ENCODE measurements at places on chromosomes 13 and 19.

DNA sequence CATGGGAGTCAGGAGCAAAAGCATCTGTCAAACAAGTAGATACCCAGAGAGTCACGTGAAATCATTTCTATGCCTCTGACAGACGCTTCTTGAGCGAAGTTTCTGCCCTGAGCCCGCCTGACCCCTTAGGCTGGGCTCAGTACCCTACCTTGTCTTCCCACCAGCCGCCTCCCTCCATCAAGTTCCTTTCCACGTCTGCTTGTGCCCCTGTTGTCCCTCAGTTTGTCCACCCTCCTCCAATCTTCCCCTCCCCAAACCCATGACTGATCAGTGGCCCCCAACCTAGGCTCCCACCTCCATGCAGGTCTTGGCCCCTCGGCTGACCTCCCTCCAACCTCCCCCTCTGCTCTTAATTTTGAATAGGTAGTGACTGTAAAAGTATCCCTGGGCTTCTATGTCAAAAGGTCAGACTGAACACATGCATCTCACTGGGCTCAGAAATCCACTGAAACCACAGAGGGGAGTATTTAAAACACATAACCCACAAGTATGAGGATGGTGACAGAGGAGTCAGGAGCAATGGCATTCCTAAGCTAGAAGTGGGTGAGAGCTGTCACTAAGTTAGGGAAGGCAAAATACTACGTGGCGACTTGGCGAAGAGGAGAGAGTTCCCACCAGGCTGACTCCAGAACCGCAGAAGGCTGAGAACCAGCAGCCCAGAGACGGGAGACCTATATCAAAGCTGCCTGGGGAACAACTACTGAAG is 1.7 kb upstream of the ZNF446 start:
- no peak for DNase-seq

DNA sequence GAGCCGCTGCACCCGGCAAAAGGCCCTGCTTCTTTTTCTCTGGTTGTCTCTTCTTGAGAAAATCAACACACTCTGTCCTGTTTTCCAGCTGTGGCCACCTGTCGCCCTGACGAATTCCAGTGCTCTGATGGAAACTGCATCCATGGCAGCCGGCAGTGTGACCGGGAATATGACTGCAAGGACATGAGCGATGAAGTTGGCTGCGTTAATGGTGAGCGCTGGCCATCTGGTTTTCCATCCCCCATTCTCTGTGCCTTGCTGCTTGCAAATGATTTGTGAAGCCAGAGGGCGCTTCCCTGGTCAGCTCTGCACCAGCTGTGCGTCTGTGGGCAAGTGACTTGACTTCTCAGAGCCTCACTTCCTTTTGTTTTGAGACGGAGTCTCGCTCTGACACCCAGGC is 17.2 kb downstream of the LDLR start:
- no peak for DNase-seq

GRCh38 chr19:52494518-52494917 is 33.0 kb upstream of the ZNF808 start:
- DNase-seq: no peak

- DNase-seq: no peak
These were observed 41.2 kb downstream of the STK24 start for GRCh38 chr13:98535501-98536354.

- no peak for DNase-seq
These were observed 115.1 kb upstream of the LSM14A start for GRCh38 chr19:34057155-34057554.

DNA sequence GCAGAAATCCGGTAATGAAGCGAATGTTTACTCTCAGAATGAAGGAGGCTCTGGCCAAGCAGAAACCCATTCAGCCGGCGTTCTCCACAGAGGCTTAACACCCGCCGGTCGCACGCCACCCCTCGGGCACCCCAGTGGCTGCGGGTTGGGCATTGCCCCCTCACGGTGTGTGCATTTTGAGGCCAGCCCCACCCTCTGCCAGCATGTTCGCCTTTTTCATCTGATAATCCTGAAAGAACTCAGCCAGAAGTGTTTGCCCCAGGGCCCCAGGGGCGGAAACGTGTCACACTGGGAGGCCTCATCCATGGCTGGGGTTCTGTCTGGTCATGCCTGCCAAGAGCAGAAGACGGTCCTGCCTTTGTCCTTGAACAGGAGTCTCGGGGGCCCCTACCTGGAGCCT is 34.2 kb downstream of the COMP start:
- DNase-seq: no peak

DNA sequence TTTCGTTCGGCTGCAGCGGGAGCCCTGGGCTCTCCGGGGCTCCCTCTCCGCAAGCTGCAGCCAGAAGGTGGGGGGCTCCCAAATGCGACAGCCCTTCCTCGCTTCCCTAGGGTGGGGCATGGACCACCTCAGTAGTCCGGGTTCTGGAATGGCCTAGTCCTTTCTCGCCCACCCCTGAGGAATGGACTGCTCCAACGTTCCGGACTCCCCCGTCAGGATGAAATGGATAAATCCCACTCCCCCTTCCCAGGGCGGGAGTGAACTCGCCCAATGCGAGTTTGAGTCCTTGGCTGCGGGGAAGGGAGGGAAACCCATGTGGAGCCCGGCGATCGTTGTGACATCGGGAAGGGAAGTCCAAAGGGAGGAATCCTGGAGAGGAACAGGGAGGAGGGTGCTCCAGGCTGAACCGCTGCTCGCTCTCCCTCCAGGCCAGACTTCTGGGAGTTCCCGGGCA is 5.5 kb downstream of the HRC start:
- peak; percentile 43 for DNase-seq

DNA sequence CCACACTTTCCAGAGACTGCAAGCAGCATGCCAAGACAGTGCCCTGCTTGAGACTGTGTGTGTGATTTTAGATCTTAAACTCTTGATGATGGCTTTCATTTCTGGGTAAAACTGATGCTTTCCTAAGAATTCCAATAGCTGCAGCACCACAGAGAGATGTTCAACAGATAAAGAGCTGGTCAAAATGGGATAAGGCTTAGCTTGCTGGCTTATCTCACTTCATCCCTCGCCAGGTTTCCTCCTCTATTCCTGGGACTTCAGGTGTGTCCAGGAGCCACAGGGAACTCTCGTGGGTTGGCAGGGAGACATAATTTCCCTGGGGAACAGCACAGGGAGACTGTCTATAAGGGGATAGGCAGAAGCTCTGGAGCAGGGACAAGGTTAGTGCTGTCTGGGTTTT is 137.3 kb downstream of the KCTD15 start:
- DNase-seq: no peak

GRCh38 chr13:45406421-45406820 is 11.8 kb downstream of the SLC25A30 start:
- peak; percentile 37 for DNase-seq

GRCh38 chr13:68304286-68304893 is 1074.3 kb upstream of the PCDH9 start:
- no peak for DNase-seq

- DNase-seq: peak; percentile 63
These were observed 110.1 kb upstream of the RXFP2 start for GRCh38 chr13:31629085-31629780.

- DNase-seq: no peak
These were observed 32.6 kb downstream of the VWA8 start for GRCh38 chr13:41928323-41928722.

DNA sequence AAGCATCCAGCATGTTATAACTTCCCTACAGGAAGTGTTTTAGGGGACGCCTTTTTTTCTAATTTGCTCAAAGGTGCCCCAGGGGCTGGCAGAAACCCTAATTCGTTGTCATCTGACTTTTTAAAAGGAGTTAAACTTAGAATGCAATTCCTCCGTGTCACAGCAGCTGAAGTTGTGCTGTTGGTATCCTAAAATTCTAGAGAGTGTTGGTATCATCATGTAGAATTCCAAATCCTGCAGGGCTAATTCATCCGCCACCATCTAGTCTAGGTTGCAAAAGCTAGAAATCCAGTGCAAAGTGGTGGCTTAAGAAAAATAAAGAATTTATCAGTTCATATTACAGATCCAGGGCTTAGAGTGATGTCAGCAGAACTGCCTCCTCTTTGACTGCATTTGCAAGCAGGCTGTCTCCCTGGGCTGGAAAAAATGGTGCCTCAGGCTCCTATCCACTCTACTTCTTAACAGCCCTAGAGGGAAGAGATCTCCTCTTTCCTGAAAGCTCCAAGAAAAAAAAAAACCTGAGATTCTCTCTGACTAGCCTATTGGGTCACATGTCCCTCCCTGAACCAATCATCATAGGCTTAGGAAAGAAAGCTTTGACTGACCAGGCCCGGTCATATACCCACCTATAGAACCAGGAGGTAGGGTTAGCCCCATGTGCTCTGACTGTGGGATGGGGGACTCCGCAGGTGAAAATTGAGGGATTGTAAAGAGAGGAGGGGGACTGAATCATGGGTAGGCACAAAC is 73.0 kb downstream of the MAP4K1 start:
- no peak for DNase-seq

DNA sequence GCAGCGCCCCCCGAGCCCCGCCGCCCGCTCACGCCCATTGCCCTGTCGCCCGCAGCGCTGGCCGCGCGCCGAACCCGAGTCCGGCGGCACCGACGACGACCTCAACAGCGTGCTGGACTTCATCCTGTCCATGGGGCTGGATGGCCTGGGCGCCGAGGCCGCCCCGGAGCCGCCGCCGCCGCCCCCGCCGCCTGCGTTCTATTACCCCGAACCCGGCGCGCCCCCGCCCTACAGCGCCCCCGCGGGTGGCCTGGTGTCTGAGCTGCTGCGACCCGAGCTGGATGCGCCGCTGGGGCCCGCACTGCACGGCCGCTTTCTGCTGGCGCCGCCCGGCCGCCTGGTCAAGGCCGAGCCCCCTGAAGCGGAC is 518 bp downstream of the KLF2 start:
- no peak for DNase-seq

DNA sequence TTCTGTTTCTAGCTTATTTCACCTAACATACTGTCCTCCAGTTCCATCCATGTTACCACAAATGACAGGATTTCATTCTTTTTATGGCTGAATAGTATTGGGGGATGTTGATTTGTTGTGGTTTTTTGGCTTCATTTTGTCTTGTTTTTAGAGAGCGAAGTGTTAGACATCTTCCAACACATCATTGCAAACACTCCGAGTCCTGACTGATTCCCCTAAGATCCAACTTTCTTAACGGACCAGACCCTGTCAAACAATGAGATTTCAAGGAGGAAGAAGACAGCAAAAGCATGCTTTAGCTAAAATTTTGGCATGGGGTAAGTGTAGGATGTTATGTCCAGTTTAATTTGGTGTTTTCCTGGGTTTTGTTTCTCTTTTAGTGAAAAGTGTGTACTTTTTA is 3.8 kb upstream of the CASP14 start:
- no peak for DNase-seq

- no peak for DNase-seq
These were observed 399.5 kb upstream of the ARGLU1 start for GRCh38 chr13:106967391-106967790.

- DNase-seq: no peak
These were observed 14.4 kb downstream of the FOXO1 start for GRCh38 chr13:40651866-40652587.

DNA sequence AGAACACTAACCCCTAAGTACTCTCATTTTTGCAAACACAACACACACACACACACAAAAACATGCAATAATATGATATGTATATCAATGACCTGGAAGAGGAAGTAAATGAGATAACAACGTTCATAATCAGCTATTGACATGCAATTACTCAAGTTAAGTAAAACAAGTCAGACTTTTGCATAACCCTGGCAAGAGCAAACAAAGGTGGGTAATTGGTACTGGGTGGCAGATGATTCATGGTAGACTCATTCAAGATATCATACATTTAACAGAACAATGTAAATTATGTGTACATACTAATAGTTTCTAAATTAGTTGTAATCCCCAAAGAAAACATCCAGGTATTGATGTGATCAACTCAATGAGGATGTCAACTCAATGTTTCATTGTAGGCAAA is 508.8 kb downstream of the DACH1 start:
- DNase-seq: no peak

- DNase-seq: no peak
These were observed 15.7 kb downstream of the STK11 start for GRCh38 chr19:1220976-1221903.
